Stimulated activated CD8-positive, alpha-beta memory T cell treated with anti-CD3 and anti-CD28 coated beads, Interleukin-15, amount 100 ng/mL, for 4 hours (primary cell): ENCODE measurements at places on chromosomes 2 and 18.

- DNase-seq, result no peak
Observed at GRCh38 chr2:190804182-190804795, 76.3 kb upstream of the GLS start.

DNA sequence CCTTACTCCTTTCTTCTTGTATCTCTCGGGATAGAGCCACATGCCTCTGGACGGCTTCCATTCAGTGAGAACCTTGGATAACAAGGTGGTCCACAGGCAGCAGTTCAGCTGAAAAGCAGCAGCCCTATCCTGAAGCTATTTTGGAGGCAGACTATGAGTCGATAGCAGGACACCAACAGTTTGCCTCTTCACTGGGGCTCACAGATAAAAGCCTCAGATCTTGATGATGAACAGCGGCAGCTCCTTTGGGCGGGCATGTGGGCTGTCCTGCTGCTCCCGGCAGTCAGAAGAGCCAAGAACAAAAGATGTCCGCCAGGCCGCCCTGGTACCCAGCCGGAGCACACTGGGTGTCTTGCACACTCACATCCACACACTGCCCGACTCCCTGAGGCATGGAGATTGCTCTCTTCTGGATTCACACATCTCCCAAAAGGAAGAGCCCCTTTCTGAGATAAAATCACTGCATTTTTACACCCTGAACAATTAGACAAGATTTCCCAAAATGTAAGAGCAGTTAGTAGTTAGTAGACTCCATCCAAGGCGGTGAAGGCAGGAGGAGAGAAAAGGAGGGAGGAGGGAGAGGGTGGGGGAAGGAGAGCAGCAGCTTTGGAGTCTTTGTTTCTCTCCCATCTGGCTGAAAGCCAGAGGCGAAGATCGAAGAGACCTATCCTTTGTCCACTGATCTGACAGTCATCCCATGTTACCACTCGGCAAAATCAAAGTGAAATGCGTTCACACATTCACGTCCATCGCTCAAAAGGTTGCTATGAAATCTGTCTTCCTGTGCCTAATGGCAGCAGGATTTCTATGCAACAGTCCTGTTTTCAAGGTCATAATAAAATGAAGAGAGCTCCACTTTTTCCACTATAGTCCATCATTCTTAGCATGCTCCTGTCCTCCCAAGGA lies 90.1 kb upstream of the KLF7 start:
- DNase-seq, result no peak

DNA sequence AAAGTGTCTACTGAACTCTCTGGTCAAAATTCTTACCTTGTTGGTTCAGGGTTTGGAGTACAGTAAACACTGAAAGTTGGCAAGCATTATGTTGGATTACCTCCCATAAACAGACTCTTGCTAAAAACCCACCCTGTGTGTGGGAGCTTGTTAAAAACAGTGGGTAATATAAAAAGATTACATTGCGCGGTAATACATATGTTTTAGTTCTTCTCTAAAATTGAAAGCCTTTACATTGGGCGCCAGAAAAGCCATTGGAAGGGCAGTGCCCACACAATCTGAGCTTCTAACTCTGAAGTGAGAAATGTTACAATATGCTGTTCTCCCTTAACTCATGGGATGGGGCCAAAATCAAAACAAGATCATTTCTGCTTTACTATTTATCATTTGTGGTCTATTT lies 510.7 kb downstream of the CNTNAP5 start:
- DNase-seq, result no peak

- no peak for DNase-seq
Observed at GRCh38 chr2:30710461-30710860, 96.8 kb downstream of the CAPN13 start.

DNA sequence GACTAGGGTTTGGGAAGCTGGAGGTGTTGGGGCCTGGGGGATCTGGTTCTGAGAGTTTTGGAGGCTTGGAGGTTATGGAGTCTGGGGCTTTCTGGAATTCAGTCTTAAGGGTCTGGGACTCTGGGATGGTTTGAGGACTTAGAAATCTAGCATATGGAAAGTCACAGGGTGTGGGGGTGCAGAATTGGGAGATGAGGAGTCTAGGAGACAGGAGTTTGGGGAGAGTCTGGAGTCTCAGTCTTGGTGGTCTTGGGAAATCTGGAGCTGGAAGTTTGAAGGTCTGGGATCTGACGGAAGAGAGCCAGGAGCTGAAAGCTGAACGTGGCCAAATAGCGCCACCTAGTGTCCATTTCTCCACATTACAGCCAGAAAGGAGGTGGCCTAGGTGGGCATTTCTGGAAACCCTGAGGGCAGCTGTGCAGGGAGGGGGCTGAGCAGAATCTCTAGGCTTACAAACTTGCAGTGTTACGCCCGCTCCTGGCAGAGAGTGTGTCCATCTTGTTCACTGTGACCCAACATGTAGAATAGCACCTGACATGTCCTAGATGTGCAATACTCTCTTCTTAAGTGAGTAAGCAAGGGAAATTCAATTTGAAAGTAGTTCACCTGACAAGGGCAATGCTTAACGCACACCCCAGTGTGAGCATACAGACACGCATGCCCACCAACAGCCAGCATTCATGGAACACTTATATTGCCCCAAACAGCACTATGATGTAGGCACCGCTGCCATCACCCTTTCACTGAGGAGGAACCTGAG lies 204.8 kb downstream of the TFCP2L1 start:
- DNase-seq, result no peak

GRCh38 chr18:47168509-47168908 lies 7.7 kb downstream of the IER3IP1 start:
- DNase-seq, result no peak

DNA sequence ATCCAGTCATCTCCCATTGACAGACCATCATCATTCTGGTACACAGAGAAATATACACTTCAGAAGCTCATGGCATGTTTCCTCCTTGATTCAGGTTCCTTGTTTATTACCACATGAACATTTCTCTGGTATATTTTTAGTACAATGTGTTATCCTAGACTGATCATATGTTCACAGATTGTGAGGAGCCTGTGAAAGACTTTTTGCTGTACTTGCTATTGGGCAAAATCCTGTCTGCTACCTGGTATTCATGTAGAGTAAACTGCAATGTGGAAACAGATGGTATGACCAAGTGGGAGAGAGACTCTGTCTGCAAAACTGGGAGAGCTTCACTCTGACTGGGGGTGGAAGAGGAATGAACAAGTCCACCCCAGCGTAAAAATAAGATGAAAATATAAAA lies 657.2 kb downstream of the IRS1 start:
- no peak for DNase-seq

GRCh38 chr2:96604104-96604503 lies 34.0 kb downstream of the KANSL3 start:
- DNase-seq, result no peak

DNA sequence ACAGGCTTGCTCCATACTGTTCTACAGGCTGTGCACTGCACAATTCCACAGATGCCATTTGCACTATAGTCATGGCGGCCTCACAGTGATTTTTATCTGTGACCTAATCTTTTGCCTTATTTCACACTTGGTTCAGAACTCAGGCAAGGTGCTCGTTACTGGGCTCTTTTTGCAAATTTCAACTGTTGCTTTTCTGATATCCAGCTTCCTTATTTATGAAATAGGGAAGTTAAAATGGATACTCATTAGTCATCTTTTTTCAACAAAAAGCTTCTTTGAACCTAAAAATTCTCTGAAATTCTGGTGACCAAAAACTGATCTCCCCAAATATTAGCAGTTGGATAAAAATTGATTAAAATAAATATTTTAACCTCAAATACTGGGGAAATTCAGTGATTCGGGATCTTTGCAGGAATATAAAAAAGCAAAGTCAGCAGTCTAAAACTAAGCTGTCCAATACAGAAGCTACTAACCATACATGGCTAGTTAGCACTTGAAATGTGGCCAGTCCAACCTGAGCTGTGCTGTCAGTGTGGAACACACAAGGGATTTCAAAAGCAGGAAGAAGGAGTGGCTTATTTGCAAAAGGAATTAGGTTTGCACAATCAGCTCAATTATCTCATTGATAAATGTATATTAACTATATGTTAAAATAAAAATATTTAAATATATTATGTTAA lies 134.4 kb downstream of the COL4A4 start:
- DNase-seq, result no peak

GRCh38 chr2:199458806-199459285 lies 1.1 kb upstream of the SATB2 start:
- DNase-seq, result no peak

DNA sequence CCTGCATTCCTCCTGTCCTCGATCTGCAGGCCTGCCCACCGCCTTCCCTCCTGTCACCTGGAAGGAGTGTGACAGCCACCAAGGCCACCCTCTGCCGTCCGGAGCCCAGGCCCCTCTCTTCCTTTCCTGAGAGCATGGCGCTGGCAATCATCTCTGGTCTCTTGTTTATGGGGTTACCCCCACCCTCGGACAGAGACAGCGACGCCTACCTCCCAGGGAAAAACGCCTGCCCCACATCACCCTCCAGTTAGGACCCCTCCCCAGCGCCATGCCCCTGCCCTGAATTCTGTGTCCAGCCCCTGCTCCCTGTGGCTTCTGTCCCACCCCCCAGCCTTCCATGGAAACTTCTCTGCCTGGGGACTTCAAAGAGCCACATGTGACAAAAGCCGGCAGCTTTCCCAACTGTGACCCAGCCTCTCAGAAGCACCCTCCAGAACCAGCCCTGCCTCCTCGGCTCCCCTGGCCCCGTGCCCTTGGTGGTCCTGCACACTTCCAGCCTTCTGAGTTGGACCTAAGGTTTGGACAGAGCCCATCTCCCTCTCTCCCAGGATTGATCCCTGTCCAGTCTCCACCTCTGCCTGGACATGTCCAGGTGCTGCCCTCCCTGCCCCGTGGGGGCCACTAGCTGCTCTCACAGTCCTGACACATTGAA lies 145.0 kb upstream of the HDAC4 start:
- no peak for DNase-seq

DNA sequence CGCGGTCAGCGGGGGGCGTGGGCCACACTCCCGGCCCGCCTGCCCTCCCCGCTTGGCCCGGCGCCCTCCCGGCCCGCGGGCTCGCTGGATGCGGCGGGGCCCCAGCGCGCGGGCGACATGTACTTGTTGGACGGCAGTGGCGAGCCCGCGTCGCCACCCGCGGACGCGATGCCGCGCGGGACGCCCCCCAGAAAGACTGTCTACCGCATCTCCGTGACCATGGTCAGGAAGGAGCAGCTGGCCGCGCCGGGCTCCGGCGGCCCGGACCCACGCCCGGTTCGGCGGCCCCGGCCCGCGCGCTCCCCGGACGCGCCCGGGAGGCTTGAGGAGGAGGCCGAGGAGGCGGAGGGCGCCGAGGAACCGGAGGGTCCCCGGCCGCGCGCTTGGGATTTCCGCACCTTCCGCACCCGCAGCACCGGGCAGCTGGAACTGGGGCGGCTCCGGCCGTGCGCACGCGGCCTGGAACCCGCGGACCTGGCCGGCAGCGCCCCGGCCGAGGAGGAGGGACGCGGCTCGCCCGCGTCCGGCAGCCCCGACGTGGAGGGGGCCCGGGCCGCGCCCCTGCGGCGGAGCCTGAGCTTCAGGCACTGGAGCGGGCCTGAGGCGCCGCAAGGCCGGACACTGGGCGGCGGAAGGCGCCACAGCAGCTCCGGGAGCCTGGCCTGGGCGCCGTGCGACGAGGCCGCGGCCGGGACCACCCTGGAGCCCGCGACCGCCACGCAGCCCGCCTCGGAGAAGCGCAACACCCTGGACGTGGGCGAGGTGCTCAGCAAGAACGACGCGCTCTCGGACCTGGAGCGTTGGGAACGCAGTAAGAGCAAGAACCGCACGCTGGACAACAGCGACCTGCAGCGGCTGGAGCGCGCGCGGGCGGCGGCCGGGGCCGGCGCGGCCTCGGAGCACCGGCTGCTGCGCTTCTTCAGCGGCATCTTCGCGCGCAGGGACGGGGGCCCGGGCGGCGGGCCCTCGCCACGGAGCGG lies 176.4 kb downstream of the AGAP1 start:
- DNase-seq, result no peak

DNA sequence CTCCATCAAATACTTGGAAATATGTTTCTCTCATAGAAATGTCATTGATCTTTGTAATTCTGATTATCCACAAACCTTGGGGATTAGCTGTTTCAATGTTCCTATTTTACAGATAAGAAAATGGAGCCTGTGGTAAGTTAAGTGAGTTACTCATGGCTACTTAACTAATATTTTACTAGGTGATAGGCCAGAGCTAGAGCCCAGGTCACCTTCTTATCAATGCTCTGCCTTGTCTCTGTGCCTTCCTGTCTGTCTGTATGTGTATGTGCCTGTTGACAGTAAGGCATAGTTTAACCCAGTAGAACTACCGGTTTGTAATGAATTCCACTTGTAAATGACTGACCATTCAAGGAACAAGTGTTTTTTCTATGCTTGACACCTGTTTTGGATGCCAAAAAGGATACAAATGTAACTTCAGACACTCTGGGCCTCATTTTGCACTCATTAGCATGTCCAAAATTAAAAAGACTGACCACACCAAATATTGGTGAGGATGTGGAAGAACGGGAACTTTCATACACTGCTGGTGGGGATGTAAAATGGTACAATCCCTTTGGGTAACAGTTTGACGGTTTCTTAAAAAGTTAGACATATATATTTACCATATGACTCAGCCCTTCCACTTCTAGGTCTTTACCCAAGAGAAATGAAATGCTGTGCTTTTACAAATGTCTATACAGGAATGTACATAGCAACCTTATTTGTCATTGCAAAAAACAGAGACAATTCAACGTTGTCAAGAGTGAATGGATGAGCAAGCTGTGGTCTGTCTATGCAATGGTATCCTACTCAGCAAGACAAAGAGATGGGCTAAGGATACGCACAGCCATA lies 19.6 kb upstream of the IL1A start:
- DNase-seq, result no peak

- DNase-seq, result no peak
Observed at GRCh38 chr2:101277111-101277510, 24.4 kb downstream of the CNOT11 start.

DNA sequence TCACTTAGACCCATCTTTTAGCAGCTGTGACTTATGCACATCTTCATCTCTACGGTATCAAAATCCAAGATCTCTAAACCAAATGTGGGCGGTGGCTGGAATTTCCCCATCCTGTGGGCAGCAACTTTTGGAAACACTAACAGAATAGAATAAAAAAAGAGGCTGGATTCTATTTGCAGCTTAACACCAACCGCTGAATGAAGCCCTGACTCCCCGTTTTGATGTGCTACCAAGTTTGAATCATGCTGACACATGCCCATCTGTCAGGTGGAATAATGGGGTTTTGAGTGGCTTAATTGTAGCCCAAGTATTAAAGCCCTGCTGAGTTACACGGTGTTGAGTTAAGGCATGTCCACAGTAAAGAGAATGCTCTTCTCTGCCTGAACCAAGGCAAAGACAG lies 165.2 kb downstream of the MTCL1 start:
- DNase-seq, result no peak

- DNase-seq, result no peak
Observed at GRCh38 chr18:37252342-37252741, 313.3 kb downstream of the CELF4 start.

- no peak for DNase-seq
Observed at GRCh38 chr2:19857100-19857499, 44.7 kb downstream of the TTC32 start.
